ENCODE measurements at places on chromosomes 16 and 17.

- DNase-seq = no peak
These were observed 18.6 kb downstream of the GGA2 start for GRCh38 chr16:23491490-23492391.

DNA sequence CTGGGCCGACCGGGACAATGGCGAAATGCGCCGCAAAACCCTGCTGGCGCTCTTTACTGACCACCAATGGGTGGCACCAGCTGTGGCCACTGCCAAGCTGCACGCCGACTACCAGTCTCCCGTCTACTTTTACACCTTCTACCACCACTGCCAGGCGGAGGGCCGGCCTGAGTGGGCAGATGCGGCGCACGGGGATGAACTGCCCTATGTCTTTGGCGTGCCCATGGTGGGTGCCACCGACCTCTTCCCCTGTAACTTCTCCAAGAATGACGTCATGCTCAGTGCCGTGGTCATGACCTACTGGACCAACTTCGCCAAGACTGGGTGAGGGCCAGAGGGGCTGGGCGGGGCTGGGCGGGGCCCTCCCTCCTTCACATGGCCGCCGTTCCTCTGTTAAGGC is 4.3 kb upstream of the SPEM1 start:
- no peak for DNase-seq

DNA sequence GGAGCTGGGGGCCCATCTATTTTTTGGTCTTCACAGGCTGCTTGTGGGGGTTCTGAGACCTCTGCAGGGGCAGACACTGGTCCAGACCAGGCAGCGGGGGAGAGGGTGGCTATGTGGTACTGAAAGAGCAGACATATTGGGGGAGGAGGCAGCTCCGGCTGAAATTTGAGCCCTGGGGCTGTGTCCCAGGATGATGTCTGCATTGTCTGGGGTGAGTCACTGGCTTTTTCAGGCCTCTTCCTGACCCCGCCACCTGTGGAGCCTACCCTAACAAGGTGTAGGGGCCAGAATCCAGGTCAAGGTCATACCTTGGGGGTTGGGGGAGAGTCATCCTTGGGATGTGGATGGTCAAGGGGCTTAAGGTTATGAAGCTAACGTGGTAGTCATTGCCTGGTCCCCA is 2.4 kb downstream of the CORO6 start:
- DNase-seq = no peak

GRCh38 chr16:63312346-63312745 is 1276.1 kb upstream of the CDH8 start:
- DNase-seq = no peak

- no peak for DNase-seq
These were observed 127.8 kb downstream of the GOSR1 start for GRCh38 chr17:30605027-30605426.

- DNase-seq = no peak
These were observed 71.0 kb downstream of the RBBP6 start for GRCh38 chr16:24610416-24610755.

DNA sequence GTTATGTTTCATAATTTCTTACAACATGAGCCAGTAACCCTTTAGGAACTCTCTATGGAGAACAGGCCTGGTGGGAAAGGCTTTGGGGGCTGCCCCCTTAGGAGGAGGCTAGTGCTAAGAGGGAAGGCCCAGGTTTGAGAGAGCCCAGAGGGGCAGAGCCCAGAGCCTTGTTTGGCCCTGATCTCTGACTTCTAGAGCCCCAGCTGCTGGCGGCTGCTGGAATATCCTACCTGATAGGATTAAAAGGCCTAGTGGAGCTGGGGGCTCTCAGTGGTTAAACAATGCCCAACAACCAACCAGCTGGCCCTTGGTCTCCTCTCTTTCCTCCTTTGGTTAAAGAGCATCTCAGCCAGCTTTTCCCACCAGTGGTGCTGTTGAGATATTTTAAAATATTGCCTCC is 54.1 kb downstream of the IGF2BP1 start:
- no peak for DNase-seq

DNA sequence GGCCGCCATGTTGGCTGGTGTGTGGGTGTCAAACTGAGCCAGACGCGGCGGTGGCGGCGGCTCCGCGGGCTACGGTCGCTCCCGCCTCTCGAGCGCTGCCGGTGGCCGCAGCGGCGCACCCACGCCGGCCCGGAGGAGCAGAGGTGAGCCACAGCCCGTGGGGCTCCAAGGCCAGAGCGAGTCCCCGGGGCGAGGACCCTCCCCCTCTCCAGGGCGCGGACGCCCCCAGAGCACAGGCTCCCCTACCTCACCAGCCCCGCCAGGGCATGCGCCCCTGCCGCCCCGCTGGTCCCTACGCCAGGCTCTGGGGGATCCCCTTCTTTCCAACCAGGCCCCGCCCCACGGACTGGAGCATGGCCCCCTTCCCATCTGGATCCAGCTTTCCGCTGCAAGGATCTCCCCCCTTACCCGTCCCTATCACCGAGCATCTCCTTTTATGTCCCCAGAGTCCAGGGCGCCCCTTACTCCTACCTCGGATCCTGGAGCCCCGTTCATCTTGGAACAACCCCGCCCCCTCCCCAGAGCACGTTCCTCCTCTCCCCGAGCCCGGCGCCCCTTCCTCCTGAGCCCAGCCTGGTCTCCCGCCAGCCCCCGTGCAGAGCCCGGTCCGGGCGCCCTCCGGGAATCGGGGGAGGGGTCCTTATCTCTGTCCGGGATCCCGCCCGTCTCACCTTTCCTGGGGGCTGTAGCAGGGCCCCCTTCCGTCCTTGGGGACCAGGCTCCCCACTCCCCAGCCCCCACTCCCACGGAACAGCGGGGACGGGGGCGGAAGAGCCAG is 412 bp downstream of the EPN2 start:
- DNase-seq = peak; percentile 51

GRCh38 chr17:1047879-1048470 is 51.0 kb downstream of the TIMM22 start:
- no peak for DNase-seq

- DNase-seq = no peak
These were observed 18.5 kb upstream of the SP2 start for GRCh38 chr17:47877368-47878034.

GRCh38 chr17:30586818-30587595 is 109.8 kb downstream of the GOSR1 start:
- no peak for DNase-seq

GRCh38 chr16:69935278-69935711 is 15.8 kb upstream of the CLEC18A start:
- no peak for DNase-seq

- no peak for DNase-seq
These were observed 39.4 kb downstream of the SYCE1L start for GRCh38 chr16:77238593-77238992.

DNA sequence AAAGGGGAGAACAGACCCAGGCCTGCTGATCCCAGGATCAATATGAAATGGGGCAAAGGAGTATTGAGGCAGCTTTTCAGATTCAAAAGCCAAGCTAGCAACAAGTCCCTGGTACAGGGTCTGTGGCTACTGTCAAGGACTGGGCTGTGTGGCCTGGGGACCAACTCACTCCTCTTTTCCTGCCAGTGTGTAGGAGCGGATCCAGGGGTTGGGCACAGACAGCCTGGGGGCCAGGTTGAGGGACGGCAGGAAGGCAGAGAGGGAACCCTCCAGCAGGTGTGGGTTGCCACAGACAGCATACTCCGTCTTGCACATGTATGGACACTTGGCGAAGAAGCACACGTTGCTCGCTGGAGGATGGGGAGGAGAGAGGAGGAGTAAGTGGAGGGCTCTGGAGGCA is 29.6 kb downstream of the PRKAR1A start:
- DNase-seq = no peak

- DNase-seq = no peak
These were observed 28.6 kb downstream of the AKAP1 start for GRCh38 chr17:57113656-57114055.

- no peak for DNase-seq
These were observed 217.8 kb upstream of the SOX9 start for GRCh38 chr17:71902894-71903506.

- DNase-seq = no peak
These were observed 106.7 kb upstream of the FOXF1 start for GRCh38 chr16:86403541-86404163.

- no peak for DNase-seq
These were observed 2.3 kb downstream of the MAP3K3 start for GRCh38 chr17:63624531-63624880.

GRCh38 chr16:2285731-2286191 is 17.8 kb upstream of the RNPS1 start:
- no peak for DNase-seq

DNA sequence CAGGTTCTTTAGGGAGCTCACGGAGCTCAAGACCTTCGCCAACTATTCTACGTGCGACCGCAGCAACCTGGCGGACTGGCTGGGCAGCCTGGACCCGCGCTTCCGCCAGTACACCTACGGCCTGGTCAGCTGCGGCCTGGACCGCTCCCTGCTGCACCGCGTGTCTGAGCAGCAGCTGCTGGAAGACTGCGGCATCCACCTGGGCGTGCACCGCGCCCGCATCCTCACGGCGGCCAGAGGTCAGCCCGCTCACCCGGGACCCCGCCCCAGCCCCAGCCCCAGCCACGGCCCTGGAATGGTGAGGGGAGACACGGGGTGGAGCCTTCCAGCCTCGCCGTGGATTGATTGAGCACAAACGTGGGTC is 13.5 kb downstream of the SARM1 start:
- DNase-seq = no peak

GRCh38 chr16:86044881-86045590 is 146.1 kb downstream of the IRF8 start:
- DNase-seq = peak; percentile 77

GRCh38 chr17:71899317-71899716 is 221.5 kb upstream of the SOX9 start:
- no peak for DNase-seq

- DNase-seq = no peak
These were observed 106.5 kb upstream of the COX10 start for GRCh38 chr17:13962716-13963240.

- no peak for DNase-seq
These were observed 30.8 kb downstream of the MPRIP start for GRCh38 chr17:17073030-17073564.

- no peak for DNase-seq
These were observed 14.7 kb downstream of the BEAN1 start for GRCh38 chr16:66441586-66442375.

DNA sequence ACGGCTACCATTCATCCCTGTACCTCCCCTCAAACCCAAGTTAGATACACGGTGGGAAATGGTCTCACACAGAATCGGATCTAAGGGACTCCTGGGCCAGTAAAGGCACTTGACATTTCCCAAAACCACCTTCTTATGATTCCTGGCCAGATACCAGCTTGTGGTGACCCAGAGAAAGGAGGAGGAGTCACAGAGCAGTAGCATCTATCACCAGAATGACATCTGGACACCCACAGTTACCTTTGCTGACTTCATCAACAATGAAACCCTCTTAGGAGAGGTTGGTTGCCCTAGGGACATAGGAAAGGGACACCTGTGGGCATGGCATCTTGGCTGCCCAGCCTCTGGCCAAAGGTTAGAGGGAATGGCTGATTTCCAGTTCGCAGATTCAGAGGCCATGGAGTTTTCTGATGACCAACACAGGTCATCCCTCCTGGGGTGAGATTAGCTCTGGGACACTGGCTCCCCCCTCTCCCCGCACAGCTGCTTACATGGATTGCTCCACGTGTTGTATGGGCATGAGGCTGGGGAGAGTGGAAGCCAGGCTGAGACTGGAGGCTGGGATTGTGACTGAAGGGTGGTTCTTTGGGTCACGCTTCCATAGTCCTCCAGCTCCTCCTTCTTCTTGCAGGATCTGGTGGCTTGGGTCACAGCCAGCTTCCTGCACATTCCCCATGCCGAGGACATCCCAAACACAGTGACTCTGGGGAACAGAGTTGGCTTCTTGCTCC is 1.4 kb upstream of the AOC3 start:
- no peak for DNase-seq

GRCh38 chr17:39393736-39394135 is 7.7 kb downstream of the FBXL20 start:
- DNase-seq = no peak

GRCh38 chr17:74464730-74465377 is 1.6 kb upstream of the CD300A start:
- peak; percentile 38 for DNase-seq

DNA sequence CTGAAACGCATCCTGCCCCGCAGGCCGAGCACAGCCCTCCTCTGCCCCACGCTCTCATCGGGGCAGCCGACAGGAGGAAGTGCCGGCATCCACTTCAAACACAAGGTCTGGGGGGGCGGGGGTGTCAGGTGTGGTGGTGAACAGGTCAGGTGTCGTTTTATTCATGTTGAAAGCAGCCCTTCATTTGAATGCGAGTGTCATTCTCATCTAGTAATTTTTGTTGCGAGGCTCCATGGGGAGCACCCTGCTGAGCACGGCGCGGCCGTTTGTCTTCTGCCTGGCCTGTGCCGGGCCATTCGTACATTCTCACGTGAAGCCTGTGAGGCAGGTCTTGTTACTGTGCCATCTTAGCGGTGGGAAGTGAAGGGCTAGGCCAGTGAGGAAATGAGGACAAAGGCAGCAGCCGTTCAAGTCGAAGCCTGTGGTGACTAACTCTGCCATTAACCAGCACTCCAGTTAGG is 1.9 kb downstream of the ACSF3 start:
- DNase-seq = no peak

DNA sequence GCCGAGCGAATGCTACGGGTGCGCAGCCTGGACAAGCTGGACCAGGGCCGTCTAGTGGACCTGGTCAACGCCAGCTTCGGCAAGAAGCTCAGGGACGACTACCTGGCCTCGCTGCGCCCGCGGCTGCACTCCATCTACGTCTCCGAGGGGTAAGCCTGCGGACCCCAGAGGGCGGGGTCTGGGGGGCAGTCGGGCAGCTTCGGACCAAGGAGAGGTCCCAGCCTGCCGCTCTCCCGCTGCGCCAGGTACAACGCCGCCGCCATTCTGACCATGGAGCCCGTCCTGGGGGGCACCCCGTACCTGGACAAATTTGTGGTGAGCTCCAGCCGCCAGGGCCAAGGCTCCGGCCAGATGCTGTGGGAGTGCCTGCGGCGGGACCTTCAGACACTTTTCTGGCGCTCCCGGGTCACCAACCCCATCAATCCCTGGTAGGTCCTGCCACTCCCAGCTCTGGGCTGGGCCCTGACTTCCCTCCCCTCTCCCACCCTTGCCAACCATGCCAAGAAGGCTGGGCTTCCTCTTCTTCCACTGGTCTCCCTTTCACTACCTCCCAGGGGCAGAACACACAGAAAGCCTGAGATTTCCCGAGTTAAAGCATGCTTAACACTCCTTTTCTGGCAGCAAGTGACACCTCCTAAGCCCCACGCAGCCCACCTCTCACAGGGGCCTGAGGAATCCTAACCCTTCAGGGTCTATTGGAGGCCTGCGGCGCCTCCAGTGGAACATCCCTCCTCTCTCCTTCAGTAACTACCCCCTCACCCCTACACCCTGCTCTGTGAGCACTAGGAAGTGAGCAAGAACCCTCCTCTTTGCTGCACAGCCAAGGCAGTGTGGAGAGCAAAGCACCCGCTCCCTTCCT is 3.2 kb downstream of the NAGS start:
- DNase-seq = peak; percentile 25

All from natural killer cell (primary cell).